Smooth muscle cell of the coronary artery (primary cell): ENCODE measurements at places on chromosomes 6 and 20. TPM values are rescaled to one million over a fixed set of nuclear protein-coding genes. Genes with fewer than 3 reads are reported as not detected.

SCUBE3 gene
- 1.4 and 2.3 TPM in 2 replicates for total RNA-seq

EDN1 gene
- 2.3 and 312 TPM in 2 replicates for total RNA-seq

MLIP gene
- not detected in 2 replicates for total RNA-seq

GABRR2 gene
- total RNA-seq: 0.23 and 0.35 TPM in 2 replicates

LY6G6D gene
- not detected in 2 replicates for total RNA-seq

DDO gene
- total RNA-seq: 1.3 and 1.7 TPM in 2 replicates

HSPA12B gene
- total RNA-seq: 3.5 TPM in 1 of 2 replicates, not detected in the other

STMN3 gene
- total RNA-seq: 2.0 and 6.7 TPM in 2 replicates

SLC23A2 gene
- 6.4 and 20.5 TPM in 2 replicates for total RNA-seq

KCNQ2 gene
- total RNA-seq: not detected in 2 replicates

POPDC3 gene
- total RNA-seq: 1.4 and 9.0 TPM in 2 replicates

OR2J3 gene
- total RNA-seq: not detected in 2 replicates

TCF19 gene
- 1.3 and 6.6 TPM in 2 replicates for total RNA-seq

POFUT1 gene
- total RNA-seq: 27.4 and 29.1 TPM in 2 replicates

CDSN gene
- total RNA-seq: not detected in 2 replicates

KCNB1 gene
- under 0.01 and 0.12 TPM in 2 replicates for total RNA-seq

DEFB132 gene
- not detected in 2 replicates for total RNA-seq

PDRG1 gene
- 4.4 and 5.3 TPM in 2 replicates for total RNA-seq

SNAI1 gene
- 0.23 and 2.9 TPM in 2 replicates for total RNA-seq

ARHGAP40 gene
- total RNA-seq: not detected in 2 replicates

PRSS16 gene
- not detected in 2 replicates for total RNA-seq

CYP24A1 gene
- 0.60 and 0.94 TPM in 2 replicates for total RNA-seq
